ENCODE measurements at places on chromosomes 12 and 14. TPM values are rescaled to one million over a fixed set of nuclear protein-coding genes. Genes with fewer than 3 reads are reported as not detected.

DNA sequence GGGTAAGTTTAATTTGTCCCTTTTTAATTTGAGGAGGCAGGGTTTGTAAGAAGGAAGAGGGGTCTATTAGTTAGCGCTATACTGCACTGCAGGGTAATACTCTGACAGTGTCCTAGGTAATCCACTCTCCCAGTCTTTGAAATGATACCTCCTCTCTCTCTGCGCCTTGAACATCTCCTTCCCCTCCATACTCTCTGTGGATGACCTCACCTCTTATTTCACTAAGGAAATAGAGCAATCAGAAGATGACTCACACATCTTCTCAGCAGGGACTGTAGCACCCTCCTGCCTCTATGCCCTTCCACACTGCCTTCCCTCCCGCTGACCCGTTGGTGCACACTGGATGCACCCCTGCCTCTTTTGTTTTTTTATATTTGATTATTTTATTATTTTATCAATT lies 94.2 kb downstream of the GRIP1 start:
- no peaks in the 10 kb centered on the region for H3K4me1 ChIP-seq
- no peaks in the 10 kb centered on the region for H3K36me3 ChIP-seq
- no peak overlapping the region for H3K4me3 ChIP-seq
- no peaks in the 10 kb centered on the region for H3K27me3 ChIP-seq

GRCh38 chr12:118063576-118064391 lies 2.8 kb upstream of the WSB2 start:
- H3K27me3 ChIP-seq = no peaks in the 10 kb centered on the region
- H3K4me1 ChIP-seq = peaks cover 22% of the 10 kb centered on the region
- no peak overlapping the region for H3K4me3 ChIP-seq
- peaks cover 6% of the 10 kb centered on the region for H3K36me3 ChIP-seq

DNA sequence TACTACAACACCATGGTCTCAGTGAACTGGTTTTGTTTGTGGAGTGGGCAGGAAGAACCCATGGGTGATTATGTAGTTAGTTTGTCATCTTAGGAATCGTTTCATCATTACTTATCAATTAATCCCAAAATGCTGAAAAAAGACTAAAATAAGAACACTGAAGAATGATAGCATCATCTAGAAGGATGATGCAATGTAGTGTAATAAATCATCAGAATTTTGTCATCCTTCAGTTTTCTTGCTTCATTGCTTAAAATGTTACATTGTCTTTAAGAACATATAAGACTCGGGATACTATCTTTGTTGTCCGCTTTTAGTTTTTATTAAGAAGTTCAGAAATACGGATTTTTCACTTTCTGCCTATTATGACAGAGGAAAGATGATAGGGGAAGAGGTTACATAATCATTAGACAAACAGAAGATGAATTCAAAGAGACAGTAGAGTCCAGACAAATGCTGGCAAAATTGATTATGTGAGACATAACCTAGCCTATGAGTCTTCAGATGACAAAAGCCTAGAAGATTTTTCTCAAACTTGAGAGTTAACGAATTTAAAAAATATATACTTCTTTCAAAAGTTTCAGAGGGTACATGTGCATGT lies 10.8 kb upstream of the SMOC1 start:
- no peaks in the 10 kb centered on the region for H3K36me3 ChIP-seq
- H3K27ac ChIP-seq = no peak overlapping the region
- no peak overlapping the region for H3K4me3 ChIP-seq
- no peaks in the 10 kb centered on the region for H3K4me1 ChIP-seq
- no peaks in the 10 kb centered on the region for H3K27me3 ChIP-seq

Gene TCL1B
- total RNA-seq = not detected

DNA sequence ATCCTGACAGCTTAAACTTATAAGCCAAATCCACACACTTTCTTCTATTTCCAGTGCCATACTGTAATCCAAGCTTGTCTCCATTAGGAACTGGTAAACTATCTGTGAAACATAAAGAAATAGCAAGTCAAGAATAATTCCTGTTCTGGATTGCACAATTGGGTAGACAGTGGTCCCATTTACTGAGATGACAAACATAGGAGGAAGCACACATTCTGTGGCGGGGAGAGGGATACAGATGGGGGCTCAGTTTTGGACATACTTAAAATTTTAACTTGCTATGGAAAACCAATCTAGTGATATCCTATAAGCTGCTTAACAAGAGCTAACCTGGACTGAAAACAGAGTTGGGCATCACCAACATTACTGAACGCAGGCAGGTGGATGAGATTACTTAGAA lies 16.3 kb downstream of the MAP4K5 start:
- DNase-seq = no peak
- H3K36me3 ChIP-seq = no peaks in the 10 kb centered on the region
- no peaks in the 10 kb centered on the region for H3K27me3 ChIP-seq
- peaks cover 2% of the 10 kb centered on the region for H3K4me1 ChIP-seq

GRCh38 chr14:71705460-71705859 lies 226.8 kb upstream of the RGS6 start:
- H3K27ac ChIP-seq = no peak overlapping the region
- no peak overlapping the region for H3K4me3 ChIP-seq
- no peak for DNase-seq
- no peaks in the 10 kb centered on the region for H3K36me3 ChIP-seq

Gene ZC2HC1C
- 7.8 TPM for total RNA-seq
